ENCODE measurements at places on chromosomes 2 and 18.

DNA sequence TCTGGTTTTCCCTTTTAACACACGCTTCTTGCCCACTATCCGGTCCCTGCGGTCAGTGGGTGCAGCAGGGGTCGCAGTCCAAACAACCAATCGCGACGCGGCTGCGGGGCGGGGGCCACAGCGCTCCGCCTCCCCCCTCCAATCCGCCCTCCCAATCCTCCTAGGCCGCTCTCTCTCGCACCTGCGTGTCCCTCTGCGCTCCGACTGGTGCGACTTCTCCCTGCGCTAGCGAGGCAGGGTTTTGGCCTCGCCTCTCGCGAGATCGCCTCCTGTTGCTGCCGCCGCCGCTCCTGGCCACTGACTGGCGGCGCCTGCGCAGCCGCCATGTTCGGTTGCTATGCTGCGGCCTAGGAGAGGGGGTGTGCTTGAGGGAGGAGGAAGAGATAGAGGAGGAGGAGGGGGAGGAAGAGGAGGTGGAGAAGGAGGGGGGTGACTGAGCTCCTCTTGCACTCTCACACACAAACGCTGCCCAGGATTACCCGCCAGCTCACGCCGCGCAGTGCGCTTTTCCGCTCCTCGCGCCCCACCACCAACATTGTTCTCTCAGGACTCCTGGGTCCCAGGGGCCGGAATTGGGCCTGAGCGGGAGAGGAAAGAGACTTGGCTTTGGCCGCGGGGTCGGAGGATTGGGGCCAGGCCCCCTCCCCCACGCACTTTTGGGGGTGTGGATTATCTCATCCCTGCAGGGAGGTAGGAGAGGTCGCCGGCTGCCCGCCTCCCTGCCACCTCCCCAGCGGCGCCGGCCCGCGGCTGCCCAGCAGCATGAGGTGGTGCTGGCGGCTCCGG, at the start of gene PTPN4:
PTPN4 (plus strand) TSS at position 472 of the 786 bp plus-strand sequence. CDS start 49,932 bp downstream, outside the sequence.
- DNase-seq: peak; percentile 100

DNA sequence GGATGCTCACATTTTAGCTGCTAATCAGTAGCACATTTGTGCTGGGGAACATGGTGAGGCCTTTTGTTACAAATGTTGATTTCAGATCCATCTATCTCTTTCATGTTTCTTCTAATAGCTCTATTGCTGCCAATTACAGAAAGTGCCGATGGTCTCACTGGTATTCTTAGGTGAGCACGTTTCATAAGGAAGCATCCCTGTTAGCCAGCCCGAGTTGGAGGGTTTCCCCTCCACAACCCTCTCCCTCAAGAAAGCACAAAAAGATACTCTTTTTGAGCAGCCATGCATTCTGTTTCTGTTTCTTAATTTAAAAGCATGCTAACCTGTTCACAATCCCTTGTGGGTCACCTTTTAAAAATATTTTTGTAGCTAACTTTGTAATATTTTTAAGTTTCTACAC, 30.8 kb upstream of the ST8SIA5 start:
- no peak for DNase-seq

DNA sequence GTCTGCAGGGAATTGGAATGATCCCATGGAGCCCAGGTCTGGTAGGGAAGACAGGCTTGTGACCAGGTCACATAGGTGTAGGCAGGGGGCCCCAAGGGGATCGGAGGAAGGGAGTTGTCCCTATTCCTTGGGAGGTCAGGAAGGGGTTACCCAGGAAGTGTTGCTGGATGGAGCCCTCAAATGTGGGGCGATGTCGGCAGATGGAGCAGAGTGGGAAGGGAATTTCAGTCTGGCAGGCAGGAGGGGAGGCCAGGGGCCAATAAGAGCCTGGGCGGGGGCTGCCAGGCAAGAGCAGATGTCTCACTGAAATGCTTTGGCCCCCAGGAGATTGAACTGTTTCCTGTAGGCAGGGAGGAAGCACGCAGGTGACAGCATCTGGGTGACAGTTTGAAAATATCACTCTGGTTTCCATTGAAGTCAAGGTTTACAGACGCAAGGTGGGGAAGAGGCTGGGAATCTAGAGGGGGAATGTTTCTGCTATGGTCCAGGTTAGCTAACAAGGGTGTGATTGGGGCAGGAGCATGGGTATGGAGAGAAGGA, 81.5 kb upstream of the SMAD2 start:
- DNase-seq: peak; percentile 42

GRCh38 chr2:159090514-159091201, 122.2 kb downstream of the TANC1 start:
- no peak for DNase-seq

- no peak for DNase-seq
These were observed 55.7 kb upstream of the REL start for GRCh38 chr2:60825666-60826065.

All from NCI-H146 (cell line).